NCI-H1930 (cell line): ENCODE measurements at places on chromosomes 16 and 17.
A peak's percentile ranks its signal among the peaks of the same experiment; 100 is the strongest.

DNA sequence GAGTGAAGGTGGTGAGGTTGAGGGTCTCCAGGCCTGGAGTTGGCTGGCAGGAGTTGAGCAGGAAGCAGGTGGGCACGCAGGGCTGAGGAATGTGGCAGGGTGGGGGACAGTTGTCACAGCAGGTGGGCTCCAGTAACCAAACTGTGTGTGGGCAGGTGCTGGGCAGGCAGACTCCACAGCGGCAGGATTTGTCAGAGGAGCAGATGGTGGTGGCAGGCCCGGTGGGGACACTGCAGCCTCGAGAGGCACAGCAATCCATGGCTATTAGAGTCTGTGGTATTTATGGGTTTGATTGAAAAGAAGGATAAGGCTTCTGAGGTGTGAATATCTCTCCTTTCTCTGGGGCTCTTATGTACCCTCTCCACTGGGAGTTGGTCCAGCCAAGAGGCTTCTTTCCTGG lies at the start of gene KRTAP3-3:
Gene KRTAP3-3, minus strand, starts transcription at position 326 of the 400 bp plus-strand sequence. Its CDS starts 67 bp downstream, at position 259.
- peak; percentile 90 for DNase-seq

DNA sequence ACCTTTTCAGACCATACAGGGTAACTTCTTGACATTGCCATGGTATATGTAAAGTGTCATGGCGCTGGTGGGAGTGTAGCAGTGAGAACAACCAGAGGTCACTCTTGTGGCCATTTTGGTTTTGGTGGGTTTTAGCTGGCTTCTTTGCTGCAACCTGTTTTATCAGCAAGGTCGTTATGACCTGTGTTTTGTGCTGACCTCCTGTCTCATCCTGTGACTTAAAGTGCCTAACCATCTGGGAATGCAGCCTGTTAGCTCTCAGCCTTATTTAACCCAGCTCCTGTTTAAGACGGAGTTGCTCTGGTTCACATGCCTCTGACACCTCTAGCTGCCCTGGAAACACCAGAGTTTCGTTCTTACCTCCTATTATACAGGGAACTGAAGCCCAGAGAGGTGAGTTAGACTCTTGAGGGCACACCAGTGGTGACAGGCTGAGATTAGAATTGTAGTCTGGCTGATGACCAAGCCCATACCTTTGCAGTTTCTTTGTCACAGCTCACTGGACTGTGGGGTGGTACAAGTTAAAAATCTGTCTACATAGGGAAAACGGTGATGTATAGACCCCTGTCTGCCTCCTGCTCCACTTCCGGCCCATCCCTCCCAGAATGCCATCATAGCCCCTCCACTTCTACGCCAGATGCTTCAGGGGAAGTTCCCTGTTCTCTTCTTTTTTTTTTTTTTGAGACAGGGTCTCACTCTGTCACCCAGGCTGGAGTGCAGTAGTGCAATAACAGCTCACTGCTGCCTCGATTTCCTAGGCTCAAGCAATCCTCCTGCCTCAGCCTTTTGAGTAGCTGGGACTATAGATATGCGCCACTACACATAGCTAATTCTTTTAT lies 21.0 kb downstream of the KSR1 start:
- no peak for DNase-seq

GRCh38 chr17:58991718-58992331 lies 114.9 kb downstream of the TRIM37 start:
- no peak for DNase-seq

- no peak for DNase-seq
These were observed 154.8 kb downstream of the SALL1 start for GRCh38 chr16:50996166-50996829.
